ENCODE measurements at places on chromosomes 5 and 9. TPM values are rescaled to one million over a fixed set of nuclear protein-coding genes. Genes with fewer than 3 reads are reported as not detected.

DNA sequence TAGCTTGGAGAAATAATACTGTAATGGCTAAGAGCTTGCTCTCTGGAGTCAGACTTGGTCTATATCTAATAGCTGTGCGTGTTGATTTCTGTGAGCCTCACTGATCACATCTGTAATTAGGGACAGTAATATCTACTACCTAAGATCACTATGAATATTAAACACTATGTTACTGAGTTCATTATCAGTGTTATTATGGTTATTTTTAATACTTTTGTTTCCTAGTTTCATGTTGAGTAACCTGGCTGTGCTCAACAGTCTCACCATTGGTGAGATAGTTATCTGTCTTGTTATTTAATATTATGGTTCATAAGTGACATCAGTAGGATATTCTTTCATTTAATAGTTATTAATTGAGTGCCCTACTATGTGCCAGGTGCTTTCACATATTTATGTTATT lies 22.4 kb upstream of the CAVIN4 start:
- no peak for DNase-seq

- DNase-seq: peak; percentile 46
These were observed 6.5 kb downstream of the MCIDAS start for GRCh38 chr5:55220433-55221185.

DNA sequence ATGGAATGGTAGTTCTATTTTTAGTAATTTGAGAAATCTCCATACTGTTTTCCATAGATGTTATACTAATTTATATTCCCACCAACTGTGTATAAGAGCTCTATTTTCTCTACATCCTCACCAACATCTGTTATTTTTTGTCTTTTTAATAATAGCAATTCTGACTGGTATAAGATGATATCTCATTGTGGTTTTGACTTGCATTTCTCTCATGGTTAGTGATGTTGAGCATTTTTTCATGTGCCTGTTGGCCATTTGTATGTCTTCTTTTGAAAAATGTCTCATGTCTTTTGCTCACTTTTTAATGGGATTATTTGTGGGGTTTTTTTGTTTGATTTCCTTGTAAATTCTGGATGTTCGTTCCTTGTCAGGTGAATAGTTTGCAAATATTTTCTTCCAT lies 154.4 kb downstream of the ZSWIM6 start:
- no peak for DNase-seq

The PCDHGA12 gene
- 1.8 TPM for total RNA-seq

The ZFP2 gene
- 1.1 TPM for total RNA-seq

Data from left colon (tissue), 2 donors.